Neural progenitor cell (in vitro differentiated cells): ENCODE measurements at places on chromosomes 16 and 17.

DNA sequence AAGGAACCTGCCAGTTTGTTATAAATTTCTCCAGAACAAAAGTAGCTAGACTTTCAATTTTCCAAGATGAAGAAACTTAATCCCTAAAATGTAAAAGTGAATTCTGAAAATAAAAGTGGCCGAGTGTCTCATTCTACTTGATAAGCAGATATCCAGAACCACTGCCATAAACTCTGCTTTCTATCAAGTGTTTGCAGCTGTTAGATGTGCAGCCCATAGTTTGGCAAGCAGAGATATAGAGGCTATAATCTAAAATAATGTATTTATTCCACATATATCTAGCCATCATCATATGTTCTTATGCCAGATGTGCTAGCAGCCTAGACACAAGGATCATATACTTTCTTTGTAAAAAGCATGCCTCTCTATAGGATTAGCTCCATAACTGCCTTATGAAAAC lies 14.7 kb upstream of the FBXL20 start:
- DNase-seq = no peak

DNA sequence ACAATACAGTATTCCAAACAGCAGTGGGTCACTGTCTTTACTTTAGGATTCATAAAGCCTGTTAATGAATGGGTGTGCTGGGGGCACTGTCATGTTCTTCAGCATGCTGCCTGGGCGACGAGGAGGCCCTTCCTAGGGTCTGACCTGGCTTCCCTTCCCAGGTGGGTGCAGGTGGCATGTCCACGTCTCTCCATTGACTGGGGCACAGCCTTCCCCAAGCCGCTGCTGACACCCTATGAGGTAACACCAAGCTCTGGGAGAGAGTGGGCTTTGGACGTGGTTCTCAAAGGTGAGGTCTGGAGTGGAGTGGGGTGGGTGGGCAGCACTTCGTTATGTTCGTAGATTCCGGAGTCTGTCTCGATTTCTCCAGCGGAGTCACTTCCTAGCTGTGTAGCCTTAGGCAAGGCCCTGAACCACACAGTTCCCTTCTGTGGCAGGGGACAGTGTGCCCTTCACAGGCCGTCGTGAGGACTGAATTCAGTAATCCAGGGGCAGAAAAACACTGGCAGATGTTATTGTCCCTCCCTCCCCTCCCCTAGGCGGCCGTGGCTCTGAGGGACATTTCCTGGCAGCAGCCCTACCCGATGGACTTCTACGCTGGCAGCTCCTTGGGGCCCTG lies 771 bp upstream of the OVCA2 start:
- DNase-seq = no peak

DNA sequence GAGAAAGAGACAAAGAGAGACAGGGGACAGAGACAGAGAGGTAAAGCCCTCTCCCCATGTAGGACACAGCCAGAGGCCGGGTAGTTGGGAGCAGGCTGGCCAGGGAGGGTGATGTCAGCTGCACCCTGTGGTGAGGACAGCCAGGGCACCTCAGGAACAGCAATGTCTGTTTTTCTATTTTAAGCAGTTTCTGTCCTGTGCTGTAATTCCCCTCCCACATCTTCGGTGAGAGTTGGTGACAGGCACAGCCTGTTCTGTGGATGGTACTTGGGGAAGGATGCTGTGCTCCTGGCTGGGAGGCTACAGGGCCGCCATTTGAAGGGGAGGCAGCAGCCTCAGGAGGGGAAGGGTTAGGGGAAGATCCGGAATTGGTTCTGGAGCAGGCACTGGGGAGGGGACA lies 163.5 kb downstream of the SDK2 start:
- no peak for DNase-seq

DNA sequence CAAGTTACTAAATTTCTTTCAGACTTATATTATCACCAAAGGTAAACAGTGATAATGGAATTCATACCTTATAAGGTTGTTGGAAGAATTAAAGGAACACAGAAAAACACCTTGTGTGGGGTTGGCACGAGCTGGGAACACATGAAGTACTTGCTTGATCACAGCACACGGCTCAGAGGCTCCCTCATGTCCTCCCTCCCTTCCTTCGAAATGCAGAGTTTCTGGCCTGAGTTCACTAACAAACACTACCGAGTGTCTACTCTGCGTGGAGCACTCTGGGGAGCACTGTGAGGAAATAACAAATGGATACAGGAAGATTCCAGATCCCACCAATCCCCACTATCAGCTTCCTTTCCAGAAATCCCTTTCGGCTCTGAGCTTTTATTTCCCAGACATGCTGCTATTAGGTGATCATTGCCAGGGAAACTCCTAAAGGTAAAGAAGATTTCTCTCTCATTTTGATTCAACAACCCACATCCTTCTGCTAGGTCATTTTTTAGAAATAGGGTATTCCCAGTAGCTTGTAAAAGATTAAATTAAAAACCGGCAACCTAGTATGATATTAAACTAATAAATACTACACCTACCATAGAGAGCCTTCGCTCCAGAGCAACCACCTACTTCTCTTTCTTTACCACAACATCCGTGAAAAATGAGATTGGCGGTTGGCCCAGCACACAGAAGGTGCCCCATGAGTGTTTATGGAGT lies 6.1 kb upstream of the HNF1B start:
- DNase-seq = no peak

GRCh38 chr17:33990943-33991706 lies 264.0 kb upstream of the CCL2 start:
- DNase-seq = no peak

- DNase-seq = peak; percentile 80
Measured at GRCh38 chr16:84526794-84527531, 22.5 kb upstream of the MEAK7 start.

DNA sequence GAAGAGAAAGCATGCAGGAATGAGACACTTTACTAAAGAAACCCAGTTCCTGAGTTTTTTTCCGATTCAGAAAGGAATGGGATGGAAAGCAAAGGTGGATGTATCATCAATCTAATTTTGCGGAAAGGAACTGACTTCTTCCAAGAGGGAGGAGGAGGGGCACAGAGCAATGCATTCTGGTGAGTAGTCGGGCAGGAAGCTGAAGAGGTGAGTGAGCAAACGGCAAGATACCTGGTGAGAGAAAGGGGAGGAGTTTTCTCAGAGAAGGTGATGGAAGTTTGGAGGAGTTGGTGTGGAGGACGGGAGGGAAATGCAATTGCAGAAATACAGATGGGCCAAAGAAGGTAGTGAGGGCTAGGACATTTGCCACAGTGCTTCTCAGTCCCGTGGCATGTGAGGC lies 713.2 kb downstream of the KCNJ2 start:
- no peak for DNase-seq

GRCh38 chr17:5485270-5486205 lies at the start of gene DERL2:
Gene DERL2 (minus strand): TSS chr17:5486178. CDS start chr17:5486161, 17 bp downstream.
- peak; percentile 78 for DNase-seq

DNA sequence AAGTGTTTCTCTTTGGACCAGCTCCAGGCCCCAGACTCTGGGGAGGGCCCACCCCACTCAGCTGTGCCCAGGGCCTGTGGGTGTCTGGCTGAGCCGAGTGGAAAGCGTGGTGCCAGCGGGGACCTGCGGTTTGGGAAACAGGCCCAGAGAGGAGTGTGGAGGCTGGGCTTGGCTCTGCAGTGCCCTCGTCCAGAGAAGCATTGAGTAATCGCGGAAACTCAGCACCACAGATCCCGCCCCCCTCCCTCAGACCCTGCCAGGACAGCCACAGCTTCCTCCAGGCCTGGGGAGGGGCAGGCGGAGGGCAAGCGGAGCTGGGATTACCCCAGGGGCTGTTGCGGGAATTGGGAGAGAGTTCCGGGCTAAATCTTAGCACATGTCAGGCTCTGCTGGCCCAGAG lies 14.6 kb upstream of the PITPNA start:
- DNase-seq = no peak

GRCh38 chr17:64406321-64407200 lies 15.9 kb upstream of the PECAM1 start:
- DNase-seq = peak; percentile 33

DNA sequence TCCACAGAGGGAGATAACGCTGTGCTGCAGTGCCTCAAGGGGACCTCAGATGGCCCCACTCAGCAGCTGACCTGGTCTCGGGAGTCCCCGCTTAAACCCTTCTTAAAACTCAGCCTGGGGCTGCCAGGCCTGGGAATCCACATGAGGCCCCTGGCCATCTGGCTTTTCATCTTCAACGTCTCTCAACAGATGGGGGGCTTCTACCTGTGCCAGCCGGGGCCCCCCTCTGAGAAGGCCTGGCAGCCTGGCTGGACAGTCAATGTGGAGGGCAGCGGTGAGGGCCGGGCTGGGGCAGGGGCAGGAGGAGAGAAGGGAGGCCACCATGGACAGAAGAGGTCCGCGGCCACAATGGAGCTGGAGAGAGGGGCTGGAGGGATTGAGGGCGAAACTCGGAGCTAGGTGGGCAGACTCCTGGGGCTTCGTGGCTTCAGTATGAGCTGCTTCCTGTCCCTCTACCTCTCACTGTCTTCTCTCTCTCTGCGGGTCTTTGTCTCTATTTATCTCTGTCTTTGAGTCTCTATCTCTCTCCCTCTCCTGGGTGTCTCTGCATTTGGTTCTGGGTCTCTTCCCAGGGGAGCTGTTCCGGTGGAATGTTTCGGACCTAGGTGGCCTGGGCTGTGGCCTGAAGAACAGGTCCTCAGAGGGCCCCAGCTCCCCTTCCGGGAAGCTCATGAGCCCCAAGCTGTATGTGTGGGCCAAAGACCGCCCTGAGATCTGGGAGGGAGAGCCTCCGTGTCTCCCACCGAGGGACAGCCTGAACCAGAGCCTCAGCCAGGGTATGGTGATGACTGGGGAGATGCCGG lies 769 bp downstream of the CD19 start:
- no peak for DNase-seq

DNA sequence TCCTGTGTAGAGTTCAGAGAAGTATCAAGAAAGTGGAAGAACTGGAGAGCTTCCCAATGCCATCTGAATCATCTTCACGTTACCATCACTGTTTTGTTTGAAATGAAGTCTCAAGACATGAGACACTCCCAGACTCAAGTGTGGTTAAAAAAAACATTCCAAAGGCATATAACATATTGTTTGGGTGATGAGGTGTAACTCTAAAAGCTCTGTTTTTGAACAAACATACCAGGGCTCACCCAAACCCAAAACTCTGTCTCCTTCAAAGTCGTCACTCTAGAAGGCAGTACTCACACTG lies 6.3 kb upstream of the ZCCHC14 start:
- DNase-seq = no peak

- DNase-seq = no peak
Measured at GRCh38 chr17:64497565-64498035, 746 bp upstream of the POLG2 start.

DNA sequence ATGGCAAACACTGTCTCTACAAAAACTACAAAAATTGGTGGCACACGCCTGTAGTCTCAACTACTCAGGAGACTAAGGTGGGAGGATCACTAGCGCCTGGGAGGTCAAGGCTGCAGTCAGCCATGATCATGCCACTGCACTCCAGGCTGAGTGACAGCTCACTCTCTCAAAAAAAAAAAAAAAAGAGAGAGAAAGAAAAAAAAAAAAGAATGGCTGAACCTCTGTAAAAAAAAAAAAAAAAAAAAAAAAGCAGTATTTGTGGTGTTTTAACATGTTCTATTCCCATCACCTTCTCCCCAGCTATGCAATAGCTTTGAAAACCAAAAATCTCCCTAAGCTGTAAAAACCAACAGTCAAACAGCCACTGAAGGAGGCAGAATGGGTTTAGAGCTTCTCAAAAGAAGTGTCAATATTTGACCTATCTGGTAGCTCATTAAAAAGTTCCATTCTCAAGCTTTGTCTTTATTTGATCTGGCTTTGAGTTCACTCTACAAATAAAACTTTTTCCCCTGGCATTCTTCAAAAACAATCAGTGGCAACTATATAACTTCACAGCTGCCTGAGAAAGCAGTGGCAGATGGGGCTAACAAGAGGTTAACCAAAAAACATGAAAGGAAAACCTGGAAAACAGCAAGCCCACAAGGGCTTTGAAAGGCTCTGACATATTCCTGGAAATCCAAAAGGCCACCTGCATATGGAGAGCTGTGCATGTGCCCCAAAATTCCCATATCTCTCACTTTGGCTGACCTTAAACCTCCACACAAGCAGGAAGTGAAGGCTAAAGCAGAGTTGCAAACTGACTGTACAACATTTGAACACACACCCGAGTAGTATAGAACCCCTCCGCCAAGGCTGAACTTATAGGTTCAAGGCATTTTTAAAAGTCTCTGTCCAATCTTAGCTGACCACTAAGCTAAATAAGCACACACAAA lies 36.0 kb downstream of the USP32 start:
- DNase-seq = no peak

GRCh38 chr16:22765479-22765878 lies 48.5 kb upstream of the HS3ST2 start:
- DNase-seq = no peak
